ENCODE measurements at places on chromosomes 5 and 9.

GRCh38 chr5:124040799-124041198 is 528.8 kb downstream of the CSNK1G3 start:
- DNase-seq: no peak

DNA sequence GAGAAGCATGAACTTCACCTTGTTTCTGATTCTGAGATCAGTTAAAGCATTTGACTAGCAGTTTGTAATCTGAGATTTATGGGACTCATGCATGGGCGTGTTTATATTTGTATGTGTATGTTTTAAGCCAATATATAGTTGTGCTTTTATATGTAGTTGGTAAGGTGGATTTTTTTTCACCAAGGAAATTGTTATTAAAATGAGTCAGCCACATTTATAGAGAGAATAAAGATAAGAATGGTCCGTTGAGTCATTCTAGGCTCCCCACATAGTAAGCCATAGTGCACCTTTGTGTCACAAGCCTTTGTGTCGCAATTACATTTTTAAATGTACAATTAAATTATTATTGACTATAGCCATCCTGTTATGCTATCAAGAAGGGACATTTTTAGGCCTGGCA is 89.0 kb downstream of the NLN start:
- no peak for DNase-seq

- peak; percentile 49 for DNase-seq
Observed at GRCh38 chr9:113602126-113603047, 138.9 kb downstream of the RGS3 start.

- DNase-seq: no peak
Observed at GRCh38 chr5:161258438-161258837, 288.1 kb downstream of the GABRB2 start.

DNA sequence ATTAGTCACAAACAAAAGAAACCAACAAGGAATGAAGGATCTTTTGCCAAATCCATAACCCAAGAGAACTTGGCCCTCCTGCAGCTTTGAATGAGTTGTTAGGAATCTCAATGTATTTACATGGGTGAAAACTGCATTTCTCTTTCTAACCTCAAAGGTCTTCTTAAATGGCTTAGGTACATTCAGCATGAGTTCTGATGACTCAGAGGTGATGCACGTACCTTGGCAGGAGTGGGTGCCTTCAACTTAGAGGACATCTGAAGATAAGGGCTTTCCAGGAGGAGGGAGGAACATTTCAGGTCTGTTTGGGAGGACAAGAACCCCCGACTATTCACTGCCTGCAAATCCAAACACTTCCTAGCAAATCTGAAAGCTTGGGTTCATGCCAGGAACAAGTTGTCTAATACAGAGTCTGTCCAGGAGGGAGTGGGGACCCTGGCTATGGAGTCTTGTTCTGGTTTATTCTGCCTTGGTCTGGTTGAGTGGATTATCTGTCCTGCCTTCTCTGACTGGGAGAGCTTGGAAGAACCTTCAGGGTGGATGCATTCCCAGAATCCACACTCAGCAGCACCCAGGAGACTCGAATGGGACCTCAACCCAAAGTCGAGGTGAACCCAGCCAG is 65.7 kb downstream of the IRX2 start:
- no peak for DNase-seq

GRCh38 chr5:33210978-33211377 is 229.8 kb upstream of the TARS1 start:
- DNase-seq: no peak

DNA sequence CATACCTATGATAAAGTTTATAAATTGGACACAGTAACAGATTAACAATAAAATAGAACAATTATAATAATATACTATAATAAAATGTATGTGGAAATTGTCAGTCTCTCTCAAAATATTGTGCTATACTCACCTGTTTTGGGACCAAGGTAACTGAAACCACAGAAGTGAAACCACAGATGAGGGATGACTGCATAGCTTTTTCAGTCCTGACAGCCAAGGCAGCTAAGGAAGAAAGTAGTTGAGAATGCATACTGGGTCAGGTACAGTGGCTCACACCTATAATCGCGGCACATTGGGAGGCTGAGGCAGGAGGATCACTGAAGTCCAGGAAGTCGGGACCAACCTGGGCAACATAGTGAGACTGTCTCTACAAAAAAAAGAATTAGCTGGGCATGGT is 8.9 kb downstream of the SRP19 start:
- DNase-seq: no peak

Measured in GDM1 (cell line).